ENCODE measurements at places on chromosomes 3 and 15.

- no peak for DNase-seq
Measured at GRCh38 chr3:115704661-115705338, 81.5 kb downstream of the GAP43 start.

DNA sequence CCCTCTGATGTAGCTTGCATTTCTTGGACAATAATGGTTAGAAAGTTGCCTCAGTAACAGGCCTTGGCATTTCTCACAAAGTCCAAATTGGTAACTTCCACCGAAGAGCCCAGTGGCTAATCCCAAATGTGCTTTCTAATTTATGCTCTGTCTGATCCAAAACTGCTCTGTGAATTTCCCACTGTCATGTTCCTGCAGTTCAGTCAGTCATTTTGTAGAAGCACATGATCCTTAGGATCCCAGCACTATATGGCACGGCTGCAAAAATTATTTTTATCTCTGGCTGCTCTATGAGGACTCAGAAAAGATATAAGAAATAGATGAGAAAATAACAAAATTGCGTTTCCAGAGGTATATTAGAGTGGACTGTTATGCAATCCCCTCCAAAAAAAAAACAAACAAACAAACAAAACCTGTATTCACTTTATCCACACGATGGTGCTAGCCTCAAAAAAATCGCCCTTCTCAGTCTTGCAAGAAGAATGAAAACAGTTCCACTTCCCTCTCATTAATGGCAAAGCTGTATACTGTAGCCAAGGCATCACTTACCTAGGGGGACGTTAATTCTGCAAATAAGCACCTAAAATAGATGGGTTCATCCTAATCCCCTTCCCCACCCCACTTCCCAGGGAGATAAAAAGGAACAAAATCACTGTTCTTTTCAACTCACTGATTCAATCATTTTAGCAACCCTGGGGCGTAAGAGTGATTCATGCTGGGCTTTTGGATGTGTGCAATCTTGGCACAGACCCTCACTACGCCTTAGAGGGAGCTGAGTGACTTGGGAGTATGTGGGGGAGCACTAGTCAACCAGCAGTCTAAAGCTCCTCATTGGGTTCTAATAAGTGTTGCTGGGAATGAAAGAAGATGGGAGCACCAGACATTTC is 61.3 kb downstream of the TMCO5A start:
- peak; percentile 33 for DNase-seq

GRCh38 chr3:23735062-23735461 is 70.7 kb upstream of the UBE2E1 start:
- DNase-seq, result no peak

GRCh38 chr3:64385277-64385676 is 160.0 kb upstream of the PRICKLE2 start:
- no peak for DNase-seq

DNA sequence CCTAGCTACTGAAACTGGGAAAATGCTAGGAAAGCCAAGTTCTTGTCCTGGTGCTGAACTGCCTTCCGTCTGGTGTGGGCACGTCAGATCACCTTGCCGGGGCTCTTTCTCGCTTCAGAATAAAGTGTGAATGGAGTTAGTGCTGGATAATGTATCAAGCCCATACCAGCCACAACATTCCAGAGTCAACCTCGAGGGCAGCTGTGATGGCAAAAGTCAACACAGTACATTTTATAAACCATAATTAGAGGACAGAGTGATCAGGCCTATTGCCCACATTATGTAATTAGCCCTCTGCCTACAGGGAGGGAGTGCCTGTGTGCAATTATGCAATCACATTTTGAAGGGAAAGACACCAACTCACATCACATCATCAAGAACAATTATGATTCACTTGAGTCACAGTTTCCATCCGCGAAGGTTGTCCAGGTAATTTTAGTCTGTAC is 165.2 kb downstream of the RORA start:
- DNase-seq, result no peak

DNA sequence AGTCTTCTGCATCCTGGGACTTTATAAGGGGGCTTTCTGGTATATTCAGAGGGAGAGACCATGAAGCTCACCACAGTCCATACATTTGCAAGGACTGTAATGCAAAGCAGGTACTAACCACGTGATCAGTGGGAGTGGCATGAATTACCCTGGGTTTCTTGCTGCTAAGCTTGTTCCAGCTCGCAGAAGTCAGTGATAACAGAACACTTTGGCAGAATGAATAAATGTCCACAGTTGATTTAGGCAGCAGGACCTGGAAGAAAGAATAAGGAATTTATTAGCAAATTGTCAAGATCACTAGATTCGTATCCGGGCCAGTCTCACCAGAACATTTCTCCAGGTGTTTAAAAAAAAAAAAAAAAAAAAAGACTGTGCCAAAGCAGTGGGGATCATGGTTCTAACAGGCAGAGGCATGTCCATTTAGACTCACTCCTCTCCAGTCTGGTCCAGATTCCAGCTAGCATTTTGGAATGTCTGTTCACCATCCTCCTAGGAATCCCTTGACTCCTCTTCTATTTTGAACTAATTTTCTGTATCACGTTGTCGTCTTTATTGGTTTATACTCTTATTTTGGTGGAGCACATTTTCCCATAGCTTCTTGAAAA is 24.5 kb downstream of the HHLA2 start:
- DNase-seq, result no peak

- peak; percentile 62 for DNase-seq
Measured at GRCh38 chr15:72785432-72785831, 1.9 kb upstream of the ADPGK start.

GRCh38 chr3:1798711-1799405 is 299.8 kb upstream of the CNTN4 start:
- DNase-seq, result no peak

DNA sequence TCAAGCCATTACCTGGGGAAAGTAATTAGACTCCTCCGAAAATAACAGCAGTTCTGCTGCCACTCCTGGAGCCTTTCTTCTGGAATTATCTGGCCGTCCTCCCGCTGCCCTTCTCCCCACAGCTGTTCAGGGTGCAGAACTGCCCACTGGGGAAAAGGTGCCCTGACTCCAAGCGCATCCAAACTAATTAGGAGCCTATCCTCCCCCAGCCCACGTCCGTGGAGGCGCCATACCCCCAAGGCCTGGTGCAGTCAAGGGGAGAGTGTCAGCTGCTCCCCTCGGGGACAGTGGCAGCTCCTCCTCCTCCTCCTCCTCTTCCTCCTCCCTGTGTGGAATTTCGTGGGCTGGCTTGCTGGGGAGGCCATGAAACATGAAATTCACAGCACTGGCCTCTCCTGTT is 177.2 kb downstream of the XXYLT1 start:
- no peak for DNase-seq

DNA sequence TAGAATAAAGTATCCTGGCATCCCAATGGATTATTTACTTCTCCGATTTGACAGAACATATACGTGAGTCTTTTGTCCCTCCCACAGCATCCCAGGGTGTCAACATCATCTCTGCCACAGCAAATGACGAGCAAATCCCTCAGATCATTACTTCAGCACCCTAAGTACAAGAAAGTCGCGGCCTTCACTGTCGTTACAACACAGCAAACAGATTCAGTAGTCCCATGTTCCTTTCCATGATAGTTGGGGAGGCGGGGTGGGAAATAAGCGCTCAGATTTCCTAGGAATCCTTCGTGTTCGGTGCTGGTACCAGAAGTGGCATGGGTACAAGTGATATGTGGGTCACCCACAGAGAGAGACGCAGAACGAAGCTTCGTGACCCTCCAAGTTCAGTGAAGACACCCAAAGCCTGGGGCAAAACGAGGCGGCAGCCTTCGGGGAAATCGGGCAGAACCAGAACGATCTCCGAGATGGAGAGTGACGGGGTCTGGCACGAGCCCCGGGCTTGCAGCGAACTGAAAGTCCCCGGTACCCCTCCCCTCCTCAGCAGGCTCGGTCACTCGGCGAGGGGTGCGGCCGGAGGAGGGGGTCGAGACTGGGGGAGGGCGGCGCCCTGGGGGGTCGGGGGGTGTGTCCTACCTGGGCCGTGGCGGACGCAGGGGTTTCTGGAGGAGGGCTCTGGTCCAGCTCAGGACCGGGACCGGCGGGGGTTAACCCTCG is 619 bp downstream of the TTBK2 start:
- DNase-seq, result peak; percentile 54

- no peak for DNase-seq
Measured at GRCh38 chr15:66565741-66566144, at the start of gene LCTL. Gene LCTL (minus strand): TSS chr15:66565998. CDS start chr15:66565365, 633 bp downstream.

DNA sequence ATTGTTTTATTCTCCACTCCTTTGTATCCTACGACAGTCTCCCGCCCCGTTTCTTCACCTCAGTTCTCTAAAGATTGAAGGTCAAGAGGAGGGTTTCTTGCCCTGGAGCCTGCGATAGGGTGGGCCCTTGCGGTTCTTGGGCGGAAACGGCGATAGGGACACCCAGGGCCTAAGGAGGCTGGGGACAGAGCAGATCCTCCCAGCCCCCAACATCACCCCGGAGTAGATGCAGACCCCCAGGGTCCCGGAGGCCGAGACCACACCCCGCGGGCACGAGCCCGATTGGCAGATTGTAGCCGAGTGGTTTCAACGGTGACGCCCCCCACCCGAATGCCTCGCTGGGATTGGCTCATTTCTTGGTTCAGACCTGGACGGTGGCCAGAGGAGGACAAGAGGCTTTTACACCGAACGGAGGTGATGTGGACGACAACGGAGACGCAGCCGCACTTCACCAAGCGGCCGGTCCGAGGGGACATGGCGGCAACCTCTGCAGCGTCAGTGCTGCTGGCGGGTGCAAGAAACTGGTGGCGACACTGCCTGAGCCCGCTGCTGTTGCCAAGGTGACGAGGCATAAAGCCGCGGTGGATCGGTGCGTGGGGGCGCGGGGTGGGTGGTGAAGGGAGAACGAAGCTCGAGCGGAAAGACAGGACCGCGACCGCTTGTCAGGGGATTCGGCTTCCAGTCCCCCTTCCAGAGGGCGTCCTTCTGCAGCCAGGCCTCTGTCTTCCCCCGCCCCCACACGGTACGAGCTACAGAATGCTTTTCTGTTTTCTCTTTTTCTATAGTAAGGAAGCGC is 19.0 kb upstream of the MCF2L2 start:
- peak; percentile 85 for DNase-seq

- peak; percentile 58 for DNase-seq
Measured at GRCh38 chr3:153284282-153284938, 122.4 kb downstream of the RAP2B start.

- DNase-seq, result no peak
Measured at GRCh38 chr3:160588023-160588422, 22.7 kb upstream of the KPNA4 start.

DNA sequence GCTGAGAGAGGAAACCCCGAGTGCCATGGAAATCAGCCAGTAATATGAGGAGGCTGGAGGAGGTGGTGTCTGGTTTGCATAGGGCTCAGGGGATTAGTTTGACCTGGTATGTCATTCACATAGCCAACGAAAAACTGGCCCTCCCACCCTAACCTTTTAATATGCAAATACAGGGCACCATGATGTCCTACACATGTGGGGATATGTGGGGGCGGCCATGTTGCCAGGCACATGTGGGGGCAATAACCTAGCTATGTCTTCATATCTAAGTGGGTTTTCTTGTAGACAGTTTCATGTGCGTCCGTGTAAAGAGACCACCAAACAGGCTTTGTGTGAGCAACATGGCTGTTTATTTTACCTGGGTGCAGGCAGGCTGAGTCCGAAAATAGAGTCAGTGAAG is 110.1 kb downstream of the MOBP start:
- no peak for DNase-seq

GRCh38 chr15:31391687-31392671 is 65.3 kb downstream of the KLF13 start:
- DNase-seq, result peak; percentile 87

- no peak for DNase-seq
Measured at GRCh38 chr3:142509079-142509478, 61.2 kb upstream of the XRN1 start.

DNA sequence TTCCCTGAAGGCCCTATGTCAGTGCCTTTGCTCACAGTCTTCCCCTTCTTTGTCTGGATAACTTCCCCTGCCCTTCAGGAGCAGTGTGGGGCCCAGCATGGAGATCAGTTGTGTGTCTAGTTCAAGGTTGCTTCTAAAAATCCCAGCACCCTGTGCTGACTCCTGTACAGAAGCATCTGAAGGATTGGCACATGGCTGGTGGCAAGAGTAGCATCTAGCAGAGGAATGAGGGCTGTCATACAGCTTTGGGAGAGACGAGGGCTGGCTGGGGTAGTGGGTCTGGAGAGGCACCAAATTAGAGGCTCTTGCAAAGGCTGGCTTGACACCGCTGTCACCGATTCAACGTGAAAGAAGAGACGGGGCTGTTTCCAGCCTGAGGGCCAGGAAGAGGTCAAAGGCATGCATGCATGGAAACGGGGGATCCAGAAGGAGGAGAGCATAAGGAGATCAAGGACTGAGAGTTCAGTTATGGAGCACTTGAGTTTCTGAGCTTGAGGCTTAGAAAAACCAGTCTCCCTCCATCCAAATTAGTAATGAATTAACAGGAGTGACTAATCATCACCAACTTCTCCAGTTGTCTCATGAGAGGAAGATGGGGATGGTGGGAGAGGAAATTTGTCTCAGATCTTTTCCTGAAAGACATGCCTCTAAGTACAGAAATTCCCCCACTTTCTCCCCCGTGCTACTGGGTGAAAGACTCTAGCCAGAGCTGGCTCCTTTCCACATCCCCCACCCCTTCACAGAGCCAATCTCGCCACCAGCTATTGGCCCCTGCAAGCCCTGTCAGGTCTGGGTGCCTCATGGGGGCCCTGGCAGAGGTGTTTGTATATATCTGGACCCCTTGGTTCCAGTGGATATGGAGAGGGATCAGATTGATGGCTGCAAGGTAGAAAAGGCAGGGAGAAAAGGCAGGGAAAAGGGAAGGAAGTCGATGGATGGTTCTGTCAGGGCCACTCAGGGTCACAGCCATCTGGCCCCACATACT is 45.9 kb downstream of the SLCO2A1 start:
- DNase-seq, result no peak

GRCh38 chr15:43948691-43949325 is 122.0 kb downstream of the WDR76 start:
- no peak for DNase-seq

- no peak for DNase-seq
Measured at GRCh38 chr3:96083610-96084009, 730.8 kb upstream of the EPHA6 start.

GRCh38 chr3:42612217-42612616 is 11.7 kb downstream of the NKTR start:
- no peak for DNase-seq

DNA sequence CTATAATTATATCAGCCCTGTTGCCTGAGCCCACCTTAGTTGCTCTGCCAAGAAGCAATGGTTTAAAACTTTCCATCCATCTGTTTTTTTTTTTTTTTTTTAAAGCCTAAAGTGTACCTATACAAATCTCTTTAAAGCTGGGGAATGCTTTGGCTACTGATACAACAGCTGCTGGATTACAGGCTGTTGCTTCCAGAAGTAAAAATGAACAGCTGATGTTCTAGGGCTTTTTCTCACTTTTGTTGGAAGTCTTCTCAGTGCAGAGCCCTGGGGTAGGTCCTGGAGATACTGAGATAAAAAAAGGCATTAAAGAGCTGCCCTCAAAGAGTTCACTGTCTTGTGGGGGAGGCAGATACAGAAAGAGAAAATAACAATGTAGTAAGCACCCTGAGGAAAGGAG is 218.1 kb downstream of the NLGN1 start:
- DNase-seq, result no peak

DNA sequence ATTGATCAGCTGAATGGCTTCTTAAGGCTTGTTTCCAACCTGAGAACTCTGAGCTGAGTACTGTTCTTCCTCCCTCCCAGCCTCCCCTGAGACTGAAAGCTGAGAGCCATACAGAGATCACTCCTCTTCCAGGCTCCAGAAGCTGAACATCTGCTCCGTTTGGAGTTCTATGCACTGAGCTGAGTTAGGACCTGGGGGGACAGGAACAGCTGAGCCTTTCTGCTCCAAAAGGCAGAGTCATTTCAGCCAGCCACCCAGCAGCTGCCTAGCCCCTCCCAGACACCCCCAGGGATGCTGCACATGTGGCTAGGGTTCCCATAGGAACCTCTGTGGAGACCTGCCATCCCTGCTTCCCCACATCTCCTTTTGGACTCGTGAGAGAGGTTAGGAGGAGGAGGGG is 64.2 kb upstream of the GLCE start:
- DNase-seq, result no peak

Measured in activated CD8-positive, alpha-beta T cell treated with anti-CD3 and anti-CD28 coated beads, Interleukin-2, amount 10 ng/mL, durations not matched to agents 7 days and 5 days (primary cell).